ENCODE measurements at places on chromosomes 1 and 21.

DNA sequence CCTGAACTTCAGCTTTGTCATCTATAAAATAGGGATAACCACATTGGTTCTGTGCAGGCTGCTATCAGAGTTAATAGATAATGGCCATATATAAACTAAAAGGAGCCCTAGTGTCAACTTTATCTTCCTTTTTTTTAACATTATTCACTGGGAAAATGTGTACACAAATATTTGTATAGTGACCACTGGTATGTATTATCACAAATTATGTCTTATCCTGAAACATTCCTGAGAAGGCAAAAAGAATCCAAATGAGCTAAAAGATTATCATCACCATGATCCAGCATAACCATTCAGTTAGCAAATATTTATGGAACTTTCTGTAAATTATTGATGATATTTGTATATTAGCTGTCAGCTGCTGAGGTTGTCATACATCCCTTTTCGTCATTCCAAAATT, 16.6 kb downstream of the ANGPTL3 start:
- DNase-seq, result no peak

- no peak for DNase-seq
Measured at GRCh38 chr1:89465201-89465600, 59.4 kb upstream of the LRRC8B start.

- DNase-seq, result peak; percentile 24
Measured at GRCh38 chr1:102181341-102181740, 184.6 kb upstream of the OLFM3 start.

DNA sequence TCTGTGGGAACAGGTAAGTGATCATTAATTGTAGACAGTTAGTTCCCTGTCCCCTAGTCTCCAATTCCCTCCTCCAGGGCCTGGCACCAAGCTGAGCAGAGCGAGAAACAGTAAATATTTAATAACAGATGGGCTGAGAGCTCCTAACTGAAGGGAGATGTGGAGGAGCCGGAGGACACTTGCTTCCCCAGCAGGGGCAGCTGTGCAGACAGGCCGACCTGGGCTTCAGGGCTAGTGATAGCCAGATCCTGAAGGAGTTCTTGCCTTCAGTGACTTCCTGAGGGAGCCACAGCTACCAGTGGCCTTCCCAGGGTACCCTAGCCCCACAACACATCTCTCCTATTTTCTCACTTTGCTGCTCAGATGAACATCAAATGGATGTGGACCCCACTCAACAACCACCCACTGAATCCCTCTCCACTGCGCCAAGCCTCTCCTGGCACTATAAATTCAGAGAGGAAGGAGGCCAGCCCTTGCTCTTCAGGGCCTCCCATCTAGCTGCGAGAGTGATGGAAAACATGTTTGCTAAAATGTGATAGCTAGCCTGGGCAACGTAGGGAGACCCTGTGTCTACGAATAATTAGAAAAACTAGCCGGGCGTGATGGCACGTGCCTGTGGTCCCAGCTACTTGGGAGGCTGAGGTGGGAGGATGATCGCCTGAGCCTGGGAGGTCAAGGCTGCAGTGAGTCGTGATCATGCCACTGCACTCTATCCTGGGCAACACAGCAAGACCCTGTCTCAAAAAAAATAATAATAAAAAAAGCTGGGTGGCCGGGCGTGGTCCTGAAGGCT, 26.9 kb upstream of the SYNC start:
- DNase-seq, result no peak

DNA sequence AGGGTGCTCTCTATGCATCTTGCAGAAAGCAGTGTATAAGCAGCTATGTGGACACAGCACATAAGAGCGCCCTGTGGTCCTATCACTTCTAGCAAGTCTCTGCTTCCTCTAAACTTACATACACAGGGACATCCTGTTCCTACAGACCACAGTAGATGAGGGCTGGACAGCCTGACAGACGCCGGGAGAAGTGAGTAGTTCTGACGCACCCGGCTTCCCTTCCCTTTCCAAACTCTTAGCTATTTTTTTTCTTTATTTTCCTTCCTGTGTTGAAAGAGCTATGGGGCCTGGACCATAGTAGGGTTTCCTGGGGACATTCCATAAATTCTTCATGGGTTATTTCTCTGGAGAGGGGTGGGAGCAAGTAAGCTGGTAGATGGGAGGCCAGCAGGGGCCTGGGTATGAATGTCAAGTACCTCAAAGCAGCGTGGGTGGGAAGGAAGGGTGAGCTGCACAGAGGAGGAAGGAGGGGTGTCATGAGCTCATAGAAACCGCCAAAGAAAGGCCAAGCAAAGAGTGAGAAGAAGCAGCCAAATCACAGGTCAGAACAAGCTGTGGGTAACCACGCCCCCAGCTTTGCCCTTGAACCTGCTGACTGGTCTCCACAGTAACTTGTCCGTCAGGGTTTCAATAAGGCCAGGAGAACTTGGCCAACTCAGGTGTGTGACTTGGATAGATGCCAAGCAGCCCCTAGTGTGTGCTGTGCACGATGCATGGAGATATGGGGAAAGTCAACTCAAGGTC, 36.6 kb downstream of the PLXNA2 start:
- DNase-seq, result no peak

GRCh38 chr1:230883967-230884366, 15.6 kb upstream of the C1orf198 start:
- no peak for DNase-seq

Data from NCI-H446 (cell line).